Fibroblast of upper back skin (primary cell): ENCODE measurements at places on chromosomes 4 and X.

DNA sequence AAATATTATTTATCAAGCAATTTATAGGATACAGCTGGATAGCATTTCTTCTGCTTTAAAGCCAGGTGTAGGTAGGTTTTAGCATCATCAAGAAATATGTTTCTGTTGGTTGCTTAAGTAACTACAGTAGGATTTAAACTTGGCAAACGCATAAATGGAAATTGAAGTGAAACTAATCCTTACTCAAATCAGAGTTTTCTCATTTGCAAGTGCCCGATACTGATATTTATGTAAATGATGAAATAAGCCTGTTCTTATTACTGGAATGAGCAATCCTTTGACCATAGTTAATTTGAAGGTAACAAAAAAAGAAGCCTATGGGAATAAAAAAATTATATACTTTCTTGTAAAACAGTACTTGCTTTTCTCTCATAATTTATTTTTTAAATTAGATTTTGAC is 23.2 kb upstream of the PIGA start:
- no peak for DNase-seq

- DNase-seq: no peak
These were observed 14.0 kb downstream of the TBCK start for GRCh38 chr4:106302062-106302438.

DNA sequence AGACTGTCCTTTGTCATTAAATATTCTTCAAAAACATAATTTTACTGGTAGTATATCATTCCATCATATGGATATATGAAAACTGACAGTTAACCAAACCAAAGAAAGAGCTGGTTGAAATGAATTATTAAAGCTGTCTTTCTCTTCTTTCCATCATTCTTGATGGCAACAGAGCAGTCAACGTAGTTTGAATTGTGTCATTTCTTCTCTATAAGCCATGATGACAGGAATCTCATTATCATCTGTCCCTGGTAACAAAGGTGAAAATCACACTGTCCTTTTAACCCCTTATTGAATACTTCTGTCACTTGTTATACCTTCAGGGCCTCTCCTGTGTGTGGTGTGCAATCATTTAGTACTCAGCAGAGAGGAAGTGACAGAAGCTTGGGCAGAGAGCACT is 197.0 kb upstream of the SLITRK2 start:
- DNase-seq: no peak

DNA sequence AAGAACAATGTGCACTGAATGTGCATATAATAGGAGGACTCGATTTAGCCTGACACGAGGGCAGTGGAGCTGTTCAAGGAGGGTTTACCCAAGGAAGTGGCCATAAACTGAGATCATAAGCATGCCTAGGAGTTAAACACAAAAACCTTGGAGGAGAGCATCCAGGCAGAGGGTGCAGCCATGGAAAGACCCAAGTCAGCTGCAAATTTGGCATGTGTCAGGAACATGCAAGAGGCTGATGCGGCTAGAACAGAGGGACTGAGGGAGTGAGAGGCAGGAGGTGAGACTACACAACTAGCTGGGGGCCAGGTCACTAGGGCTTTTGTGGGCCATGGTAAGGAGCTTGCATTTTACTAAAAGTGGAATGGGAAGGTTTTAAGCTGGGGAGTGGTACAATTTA is 55.6 kb downstream of the PRPS1 start:
- DNase-seq: no peak
